Esophagus squamous epithelium (tissue), 5 donors: ENCODE measurements at places on chromosomes 11 and 22.

- DNase-seq: no peak
Measured at GRCh38 chr22:40567106-40567505, 69.4 kb downstream of the MRTFA start.

DNA sequence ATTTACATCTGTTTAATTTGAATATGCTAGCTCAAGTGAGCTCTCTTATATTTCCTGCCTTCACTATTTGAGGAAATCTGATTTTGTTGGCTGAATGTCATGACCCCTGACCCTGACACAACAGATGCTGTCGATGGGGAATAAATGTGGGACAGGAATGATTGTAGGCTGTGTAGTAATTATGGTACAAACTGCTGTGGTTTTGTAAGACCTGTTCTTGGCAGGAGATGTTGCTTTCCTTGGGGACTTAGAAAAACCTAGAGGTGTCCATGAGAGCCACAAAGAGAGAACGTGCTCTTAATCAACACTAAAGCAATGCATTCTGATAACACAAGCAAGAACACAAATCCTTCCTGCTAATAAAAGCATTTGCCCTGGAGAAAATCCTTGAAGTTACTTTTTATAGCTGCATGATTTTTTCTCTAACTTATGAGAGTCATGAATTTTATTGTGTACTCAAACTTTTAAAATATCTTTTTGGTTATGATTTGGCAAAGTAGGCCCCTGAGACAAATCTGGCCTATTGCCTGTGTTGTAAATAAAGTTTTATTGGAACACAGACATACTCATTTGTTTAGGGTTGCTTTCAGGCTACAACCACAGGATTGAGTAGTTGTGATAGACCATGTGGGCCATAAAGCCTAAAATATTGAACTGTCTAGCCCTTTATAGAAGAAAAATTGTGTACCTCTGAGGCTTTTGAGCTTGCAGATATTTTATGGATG is 90.2 kb downstream of the DDX10 start:
- DNase-seq: no peak

DNA sequence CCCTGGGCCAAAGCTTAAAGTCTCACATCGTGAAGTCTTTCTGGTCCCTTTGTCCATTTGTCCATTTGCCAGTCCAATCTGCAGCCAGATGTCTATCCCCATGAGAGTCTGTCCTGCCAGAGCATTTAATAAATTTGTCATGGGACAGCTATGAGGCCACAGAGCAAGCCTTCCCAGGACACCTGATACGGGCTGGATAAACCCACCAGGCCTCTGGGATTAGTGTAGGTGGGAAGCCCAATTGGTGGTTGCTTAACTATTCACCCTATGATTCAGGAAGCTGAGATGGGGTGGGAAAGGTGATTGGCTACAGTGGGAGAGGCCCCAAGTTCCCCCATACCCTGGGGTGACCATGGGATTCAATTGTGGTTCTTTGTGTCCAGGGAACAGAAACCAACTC is 39.9 kb downstream of the MYEOV start:
- no peak for DNase-seq

DNA sequence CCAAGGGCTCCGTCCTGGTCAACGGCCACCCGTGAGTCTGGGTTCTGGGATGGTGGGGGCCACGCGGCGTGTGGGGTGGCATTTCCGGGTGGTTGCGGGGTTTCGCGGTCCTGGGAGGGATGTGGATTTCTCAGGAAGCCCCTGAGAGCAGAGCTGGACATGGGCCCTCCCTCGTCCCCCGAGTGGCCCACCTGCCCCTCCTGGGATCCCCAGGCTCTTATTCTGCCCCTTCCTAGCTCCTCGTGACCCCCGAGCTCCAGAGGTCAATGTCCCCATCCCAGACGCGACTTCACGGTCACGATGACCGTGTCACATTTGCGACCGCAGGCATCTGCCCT is 4.4 kb downstream of the MUC5AC start:
- DNase-seq: no peak

- DNase-seq: no peak
Measured at GRCh38 chr11:94106716-94107115, 21.9 kb upstream of the PANX1 start.

DNA sequence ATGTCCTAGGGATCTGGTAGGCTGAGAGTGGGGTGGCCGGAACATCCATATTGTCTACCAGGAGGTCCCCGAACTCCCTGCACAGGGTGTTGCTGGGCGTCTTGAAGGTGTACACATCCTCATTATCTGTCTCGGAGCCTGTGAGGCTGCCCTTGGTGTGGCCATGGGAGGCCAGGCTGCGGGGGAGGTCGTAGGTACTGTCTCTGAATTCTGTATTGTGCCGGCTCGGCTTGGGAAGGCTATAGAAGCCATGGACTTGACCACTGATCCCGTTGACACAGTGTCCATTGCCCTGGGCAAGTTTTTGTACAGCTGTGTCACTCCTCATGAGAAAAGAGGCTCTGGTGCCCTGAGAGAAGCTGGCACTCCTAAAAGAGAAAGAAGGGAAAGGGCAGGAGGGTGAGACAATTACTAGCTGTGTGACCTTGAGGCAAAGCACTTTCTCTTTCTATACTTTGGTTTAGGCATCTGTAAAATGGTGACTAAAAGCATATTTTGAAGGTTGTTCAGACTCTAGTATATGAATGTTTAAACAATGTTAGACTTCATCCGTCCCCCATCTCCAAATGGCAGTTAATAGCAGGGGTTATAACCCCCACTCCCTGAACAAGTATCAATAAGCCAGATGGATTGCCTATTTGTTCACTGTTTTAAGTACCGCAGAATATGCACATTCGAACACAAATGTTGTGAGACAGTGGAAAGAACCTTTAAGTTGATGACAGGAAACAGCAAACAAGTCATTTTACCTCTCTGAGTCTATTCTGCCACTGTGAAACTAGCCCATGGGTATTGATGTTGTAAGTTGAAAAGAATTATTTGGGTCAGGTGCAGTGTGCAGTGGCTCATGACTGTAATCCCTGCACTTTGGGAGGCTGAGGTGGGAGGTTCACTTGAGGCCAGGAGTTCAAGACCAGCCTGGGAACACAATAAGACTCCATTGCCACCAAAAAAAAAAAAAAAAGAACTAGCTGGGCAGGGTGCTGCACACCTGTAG is 38.3 kb downstream of the USP35 start:
- DNase-seq: no peak

GRCh38 chr11:68532727-68533369 is 72.3 kb downstream of the PPP6R3 start:
- no peak for DNase-seq

DNA sequence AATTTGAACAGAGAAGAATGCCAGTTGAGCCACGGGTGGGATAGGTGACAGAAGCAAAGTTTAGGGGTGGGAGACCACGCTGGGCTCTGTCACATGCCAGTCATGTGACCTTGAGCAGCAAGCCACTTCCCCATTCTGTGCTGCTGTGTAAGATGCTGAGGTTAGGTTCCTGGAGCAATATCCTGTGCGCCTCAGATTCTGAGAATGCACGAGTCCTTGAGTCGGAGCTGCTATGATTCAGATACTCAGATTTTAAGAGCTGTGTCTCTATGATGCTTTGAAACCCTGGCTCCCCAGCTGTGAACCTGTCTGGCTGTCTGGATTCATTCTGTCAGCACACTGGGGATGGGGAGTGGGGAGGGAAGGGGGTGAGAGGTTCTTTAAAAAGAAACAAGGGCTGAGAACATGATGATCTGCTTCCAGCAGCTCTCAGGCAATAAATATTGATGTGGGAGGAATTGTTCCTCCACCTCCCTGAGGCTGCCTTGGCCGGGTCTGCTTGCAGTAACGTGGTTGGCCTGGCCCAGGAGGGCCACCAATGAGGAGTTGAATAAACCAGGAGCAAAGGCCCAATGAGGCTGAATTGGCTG is 24.0 kb downstream of the SLCO2B1 start:
- no peak for DNase-seq

DNA sequence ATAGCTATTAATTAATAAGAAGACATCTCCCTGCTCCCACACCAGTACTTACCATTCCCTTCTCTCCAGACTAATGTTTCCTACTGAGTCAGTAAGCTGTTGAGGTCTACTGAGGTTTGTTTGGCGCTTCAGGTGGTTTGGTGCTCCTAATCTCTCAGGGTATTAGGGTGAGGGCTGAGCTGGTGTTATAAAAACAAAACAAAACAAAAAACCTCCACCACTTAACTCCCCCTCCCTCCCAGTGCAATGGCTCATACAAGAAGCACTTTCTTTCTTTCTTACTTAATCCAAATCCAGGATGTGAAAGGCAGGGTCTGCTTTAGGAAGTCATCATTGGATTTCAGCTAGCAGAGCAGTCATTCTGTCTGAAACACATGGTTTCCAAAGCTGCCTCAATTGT is 15.3 kb downstream of the CSTPP1 start:
- DNase-seq: no peak

DNA sequence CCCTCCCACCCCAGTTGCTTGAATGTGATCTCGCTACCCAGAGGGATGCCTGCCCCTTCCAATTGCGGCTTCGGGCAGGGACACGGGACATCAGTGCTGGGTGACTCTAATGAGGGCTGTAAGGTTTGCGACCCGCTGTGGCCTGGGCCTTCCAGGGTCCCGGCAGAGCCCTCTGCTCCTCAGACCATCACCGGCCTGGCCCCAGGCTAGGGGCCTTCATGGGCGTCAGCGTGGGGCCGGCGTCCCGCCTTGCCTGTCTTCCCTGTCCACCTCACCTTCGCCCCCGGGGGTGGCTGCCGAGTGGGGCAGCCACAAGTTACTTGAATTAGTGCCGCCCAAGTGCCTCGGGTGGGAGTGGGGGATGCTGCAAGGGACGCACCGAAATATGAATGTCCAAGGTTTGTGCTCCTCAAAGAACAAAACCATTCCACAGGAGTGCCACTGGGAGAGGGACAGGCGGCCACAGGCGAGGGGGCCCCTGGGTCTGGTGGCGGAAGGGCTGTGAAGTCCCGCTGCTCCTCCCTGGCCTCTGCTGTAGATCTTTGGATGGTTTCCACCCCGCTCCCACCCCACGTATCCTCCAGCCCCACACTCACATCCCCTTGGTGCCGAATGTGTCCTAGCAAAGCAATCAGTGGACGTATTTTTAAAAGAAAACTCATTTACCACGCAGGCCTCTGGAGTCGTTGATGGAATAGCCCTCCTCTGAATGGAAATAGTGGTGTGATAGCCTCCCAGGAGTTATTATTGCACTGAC is 317.1 kb downstream of the NTM start:
- no peak for DNase-seq

- no peak for DNase-seq
Measured at GRCh38 chr11:36425561-36426081, 84.5 kb downstream of the TRAF6 start.

DNA sequence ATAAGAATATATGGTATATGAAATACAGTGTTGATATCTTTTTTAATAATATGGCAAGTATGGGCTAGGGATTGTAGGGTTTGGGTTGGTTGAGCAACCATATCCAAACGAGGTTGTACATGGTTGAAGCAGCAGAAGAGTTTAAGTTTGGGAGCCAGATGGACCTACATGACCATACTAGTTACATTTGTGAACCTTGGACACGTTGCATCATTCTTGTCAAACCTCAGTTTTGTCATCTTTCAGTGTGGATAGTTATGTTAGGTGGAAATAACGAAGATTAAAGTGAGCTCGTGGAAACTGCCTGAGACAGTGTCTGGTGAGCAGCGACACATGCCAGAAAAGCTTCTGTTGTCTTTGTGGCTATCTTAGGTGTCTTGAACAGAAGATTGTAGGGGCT is 307.1 kb upstream of the KIRREL3 start:
- no peak for DNase-seq

DNA sequence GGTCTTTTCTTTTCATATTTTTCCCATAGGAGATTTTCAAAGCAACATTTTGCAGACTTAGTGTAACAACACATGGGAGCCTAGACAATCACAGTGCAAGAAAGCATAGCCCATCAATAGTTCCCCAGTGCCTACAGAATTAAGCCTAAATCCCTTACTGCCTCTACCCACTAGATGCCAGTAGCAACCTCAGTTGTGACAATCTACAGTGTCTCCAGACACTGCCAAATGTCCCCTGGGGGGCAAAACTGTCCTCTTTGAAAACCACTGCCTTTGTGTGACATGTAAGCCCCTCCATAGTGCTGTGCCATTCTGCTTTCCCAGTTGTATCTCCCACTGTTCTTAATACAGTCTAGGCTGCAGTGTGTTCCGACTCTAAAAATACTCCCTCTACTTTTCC is 1329.0 kb downstream of the LRRC4C start:
- no peak for DNase-seq

- no peak for DNase-seq
Measured at GRCh38 chr22:29306835-29307595, 565 bp downstream of the GAS2L1 start.

DNA sequence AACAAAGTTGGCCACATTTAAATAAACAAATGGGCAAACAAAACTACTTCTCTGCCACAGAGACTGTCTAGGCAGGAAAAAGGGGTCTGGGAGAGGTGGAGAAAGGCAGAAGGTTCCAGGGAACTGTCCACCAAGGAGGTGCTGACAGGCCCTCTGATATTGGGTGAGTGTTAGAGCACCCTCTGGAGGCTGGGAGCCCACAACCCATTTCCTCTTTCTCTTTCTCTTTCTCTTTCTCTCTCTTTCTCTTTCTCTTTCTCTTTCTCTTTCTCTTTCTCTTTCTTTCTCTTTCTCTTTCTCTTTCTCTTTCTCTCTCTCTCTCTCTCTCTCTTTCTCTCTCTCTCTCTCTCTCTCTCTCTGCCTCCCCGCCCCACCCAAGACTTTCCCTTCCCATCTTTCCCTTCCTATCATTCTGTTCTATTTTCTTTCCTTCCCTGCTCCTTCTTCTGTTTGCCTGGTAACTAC is 912.8 kb downstream of the DLG2 start:
- DNase-seq: no peak

DNA sequence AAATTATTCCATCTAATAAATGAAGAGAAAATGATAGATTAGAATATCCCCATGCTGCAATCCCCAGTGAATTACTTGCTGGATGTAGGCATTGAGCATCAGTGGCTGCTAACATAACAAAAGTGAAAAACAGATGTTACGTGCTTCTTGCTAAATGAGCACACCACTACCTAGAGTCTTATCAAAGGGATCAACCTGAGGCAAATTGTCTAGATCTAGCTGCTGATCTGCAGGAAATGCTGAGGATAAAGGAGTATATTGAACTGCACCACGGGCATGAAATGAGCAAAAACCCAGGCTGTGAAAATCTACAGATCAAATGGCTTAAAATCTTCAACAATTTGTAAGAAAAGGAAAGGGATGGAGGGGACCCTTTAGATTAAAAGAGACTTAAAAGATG is 45.3 kb upstream of the SCUBE2 start:
- DNase-seq: no peak

- no peak for DNase-seq
Measured at GRCh38 chr11:100928426-100928825, 201.2 kb downstream of the PGR start.

GRCh38 chr11:17746096-17746495 is 11.5 kb downstream of the KCNC1 start:
- DNase-seq: no peak
